Fibroblast of skin of right biceps (primary cell): ENCODE measurements at places on chromosomes 5 and 9.

GRCh38 chr5:113474100-113474728 is 14.0 kb downstream of the MCC start:
- no peak for DNase-seq

DNA sequence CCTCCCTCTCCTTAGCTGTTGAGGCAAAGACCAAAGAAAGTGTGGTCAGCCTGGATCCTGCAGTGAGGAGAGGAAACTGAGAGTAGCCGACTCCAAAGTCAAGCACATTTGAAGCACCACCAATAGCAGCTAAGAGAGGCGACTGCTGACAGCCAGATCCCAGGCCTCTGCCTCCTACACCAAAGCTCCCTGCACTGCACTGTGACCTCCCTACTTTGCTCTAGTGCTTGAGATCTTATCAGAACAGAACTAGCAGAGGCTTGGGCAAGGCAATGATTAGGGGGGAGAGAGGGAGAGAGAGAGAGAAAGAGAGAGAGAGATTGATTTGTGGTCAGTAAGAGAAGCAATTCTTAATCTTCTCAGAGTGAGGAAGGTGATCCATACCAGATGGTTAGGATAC is 216.3 kb downstream of the CDK5RAP2 start:
- no peak for DNase-seq

- DNase-seq, result peak; percentile 81
Observed at GRCh38 chr9:86978413-86978812, 31.1 kb upstream of the GAS1 start.

DNA sequence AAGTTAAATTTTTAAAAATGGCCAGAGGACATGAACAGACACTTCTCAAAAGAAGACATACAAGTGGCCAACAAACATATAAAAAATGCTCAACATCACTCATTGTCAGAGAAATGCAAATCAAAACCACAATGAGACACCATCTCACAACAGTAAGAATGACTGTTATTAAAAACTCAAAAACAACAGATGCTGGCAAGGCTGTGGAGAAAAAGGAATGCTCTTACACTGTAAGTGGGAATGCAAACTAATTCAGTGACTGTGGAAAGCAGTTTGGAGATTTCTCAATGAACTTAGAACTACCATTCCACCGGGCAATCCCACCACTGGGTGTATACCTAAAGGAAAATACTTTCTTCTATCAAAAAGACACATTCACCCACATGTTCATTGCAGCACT is 168.5 kb upstream of the PIK3R1 start:
- peak; percentile 92 for DNase-seq

DNA sequence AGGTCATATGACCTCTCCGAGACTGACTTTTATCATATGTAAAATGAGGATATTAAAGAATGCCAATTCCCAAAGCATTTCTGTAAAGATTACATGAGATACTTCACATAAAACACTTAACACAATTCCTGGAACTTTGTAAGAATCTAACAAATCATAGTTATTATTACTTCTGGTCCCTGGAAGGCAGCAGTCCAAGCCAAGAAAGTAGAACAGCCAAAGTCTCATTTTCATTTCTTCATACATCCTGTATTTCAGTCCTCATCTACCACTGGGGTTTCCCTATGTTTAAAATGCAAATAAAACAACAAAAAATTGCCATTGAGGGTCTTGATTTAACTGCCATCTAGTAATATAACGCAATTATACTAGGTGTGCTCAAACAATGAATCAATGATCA is 179.5 kb downstream of the MARCHF11 start:
- no peak for DNase-seq

DNA sequence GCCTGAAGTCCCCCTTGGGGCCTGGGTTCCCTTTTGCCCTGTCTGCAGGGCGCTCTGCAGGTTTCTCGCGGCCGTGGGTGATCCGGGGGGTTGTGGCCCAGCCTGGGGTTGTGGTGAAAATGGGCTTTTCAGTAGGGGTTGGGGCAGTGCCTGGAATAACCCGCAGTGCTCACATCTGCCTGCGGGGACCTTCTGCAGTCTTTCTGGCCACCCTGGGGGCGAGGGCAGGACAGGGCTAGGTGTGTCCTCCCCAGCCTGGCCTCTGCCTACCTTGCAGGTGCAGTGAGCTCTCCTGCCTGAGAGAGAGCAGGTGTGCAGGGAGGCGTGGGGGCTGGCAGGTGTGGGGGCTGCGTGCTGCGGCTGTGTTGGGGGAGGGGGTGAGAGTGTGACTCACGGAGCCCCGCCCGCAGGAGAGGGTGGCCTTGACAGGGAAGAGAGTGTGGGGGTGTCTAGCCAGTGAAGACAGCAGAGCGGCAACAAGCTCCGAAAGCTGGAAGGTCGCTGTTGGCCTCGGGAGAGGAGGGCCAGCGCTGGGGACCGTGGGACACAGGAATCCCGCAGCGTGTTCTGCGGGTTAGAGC is 131.4 kb downstream of the MRPL36 start:
- no peak for DNase-seq

GRCh38 chr9:68750255-68750654 is 45.2 kb downstream of the PIP5K1B start:
- no peak for DNase-seq

DNA sequence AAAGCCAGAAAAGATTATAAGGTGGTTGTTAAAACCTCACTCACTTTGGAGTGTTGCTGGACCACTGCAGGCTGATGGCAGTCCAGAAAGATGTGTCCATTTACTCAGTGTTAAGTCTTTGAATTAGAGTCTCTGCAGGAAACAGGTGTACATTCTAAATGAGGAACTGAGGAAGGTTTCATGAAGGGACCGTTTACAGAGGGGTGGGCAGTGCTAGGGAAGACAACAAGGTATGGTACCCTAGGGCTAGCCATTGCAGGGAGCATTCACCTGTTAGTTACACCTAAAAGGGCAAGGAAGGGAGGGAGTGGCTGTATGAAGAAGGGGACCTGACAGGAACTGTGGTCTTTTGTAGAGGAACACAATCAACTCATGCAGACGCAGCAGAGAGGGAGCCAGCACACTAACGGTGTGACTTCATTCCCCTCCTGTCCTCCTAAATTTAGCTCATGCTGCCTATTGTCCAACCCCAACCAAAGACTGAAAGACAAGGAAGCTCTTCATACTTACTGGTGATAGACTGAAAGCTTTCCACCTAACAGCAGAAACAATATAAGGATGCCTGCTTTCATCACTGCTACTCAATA is 32.2 kb upstream of the PAX5 start:
- DNase-seq, result no peak

GRCh38 chr5:145984072-145984471 is 47.7 kb downstream of the SH3RF2 start:
- no peak for DNase-seq

DNA sequence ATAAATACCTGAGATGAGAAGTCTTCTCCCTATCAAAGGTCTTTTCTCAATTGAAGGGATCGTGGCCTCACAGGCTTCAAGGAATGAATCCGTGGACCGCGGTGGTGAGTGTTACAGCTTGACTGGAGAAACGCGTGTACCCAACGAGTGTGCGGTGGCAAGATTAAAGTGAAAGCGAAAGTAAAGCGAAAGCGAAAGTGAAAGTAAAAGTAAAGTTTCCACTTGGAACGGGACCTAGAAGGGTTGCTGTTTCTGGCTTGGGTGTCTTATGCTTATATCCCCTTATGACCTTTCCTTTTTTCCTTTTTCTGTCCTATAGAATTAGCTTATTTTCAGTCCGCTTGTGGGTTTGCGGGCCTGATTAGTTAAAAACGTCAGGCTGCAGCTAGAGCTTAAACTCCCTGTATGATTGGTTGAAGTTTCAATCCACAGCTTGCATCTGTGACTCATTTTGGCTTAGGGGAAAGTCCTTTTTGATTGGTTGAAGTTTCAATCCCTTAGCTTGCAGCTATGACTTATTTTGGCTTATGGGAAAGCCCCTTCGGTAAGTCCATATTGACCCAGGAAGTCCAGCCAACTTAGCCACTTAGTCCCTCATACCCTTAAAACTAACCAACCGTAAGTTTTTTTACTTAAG is 924.3 kb upstream of the CDH10 start:
- no peak for DNase-seq

GRCh38 chr9:91354881-91355280 is 6.8 kb downstream of the AUH start:
- no peak for DNase-seq

DNA sequence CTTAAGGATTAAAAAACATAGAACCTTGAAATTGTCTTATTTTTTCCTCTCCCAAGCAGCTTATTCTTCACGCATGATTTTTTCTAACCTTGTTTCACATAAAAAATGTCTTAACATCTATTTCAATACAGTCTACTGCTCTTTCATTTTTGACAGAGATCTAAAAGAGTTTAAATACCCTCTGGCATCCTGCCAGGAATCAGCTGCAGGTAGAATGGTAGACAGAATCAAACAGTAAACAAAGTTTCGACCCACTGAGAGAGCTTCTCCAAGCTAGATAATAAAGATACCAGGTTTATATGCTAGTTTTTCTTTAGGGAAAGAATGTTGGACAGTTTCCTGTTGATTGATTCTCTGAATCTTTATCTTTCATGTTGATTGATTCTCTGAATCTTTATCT is 555.8 kb upstream of the CDH9 start:
- DNase-seq, result no peak

DNA sequence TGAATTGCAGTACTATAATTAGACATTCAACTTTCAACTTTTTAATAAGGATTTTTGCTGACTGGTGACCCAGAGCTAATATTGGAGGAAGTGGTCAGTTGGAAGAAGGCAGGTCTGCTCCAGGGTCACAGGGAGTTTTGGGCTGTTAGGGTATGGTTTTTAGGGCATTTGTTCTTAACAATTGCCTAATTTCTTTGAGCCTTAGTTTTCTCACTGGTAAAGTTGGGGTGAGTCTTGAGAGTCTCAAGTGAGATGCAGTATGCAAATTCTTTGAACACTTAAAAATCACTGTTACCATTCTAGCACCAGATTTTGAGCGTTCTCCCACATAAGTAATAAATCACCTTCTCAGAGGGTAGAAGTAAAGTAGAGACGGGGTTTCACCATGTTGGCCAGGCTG is 50.9 kb downstream of the RMI1 start:
- no peak for DNase-seq

DNA sequence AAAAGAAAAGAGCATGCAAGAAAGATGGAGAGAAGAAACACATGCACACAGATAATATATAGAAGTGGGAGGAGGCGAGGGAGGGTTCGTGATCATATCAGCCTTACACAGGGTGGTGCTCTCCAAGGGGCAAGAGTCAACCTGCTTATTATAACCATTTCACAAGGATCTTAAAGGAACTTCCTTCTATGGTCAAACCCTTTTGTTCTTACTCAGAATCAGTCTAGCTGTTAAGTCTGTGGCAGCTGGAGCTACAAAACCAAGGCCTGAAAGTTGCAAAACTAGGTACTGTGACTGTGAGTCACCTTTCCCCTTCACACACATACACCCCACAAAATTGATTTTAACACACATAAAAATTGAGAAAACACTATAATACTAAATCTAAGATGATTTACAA is 18.5 kb upstream of the ERMP1 start:
- no peak for DNase-seq

DNA sequence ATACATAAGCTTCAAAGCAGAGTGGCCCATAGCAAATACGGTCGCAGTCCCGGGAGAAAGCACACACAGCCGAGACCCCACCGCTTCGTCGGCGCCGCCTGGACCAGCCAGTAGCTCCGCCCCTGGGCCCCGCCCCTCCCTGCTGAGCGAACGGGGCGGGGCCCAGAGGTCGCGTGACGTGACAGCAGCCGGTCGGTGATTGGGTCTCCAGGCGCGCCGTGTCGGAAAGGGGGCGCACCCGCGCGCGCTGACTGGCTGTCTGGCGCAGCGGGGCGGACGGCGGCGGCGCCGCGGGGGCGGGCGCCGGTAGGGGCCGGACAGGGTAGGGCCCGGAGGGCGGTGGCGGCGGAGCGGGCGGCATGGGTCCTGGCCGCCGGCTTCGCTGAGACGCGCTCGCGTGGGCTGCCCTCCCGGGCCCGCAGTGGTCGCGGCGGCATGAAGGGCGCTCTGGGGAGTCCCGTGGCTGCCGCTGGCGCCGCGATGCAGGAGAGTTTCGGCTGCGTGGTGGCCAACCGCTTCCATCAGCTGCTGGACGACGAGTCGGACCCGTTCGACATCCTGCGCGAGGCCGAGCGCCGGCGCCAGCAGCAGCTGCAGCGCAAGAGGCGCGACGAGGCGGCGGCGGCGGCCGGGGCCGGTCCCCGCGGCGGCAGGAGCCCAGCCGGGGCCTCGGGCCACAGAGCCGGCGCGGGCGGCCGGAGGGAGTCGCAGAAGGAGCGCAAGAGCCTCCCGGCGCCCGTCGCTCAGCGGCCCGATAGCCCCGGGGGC is at the start of gene HABP4:
Gene HABP4 (plus strand): TSS at position 325 of the 768 bp plus-strand sequence. CDS start 111 bp downstream, at position 436.
- peak; percentile 95 for DNase-seq

DNA sequence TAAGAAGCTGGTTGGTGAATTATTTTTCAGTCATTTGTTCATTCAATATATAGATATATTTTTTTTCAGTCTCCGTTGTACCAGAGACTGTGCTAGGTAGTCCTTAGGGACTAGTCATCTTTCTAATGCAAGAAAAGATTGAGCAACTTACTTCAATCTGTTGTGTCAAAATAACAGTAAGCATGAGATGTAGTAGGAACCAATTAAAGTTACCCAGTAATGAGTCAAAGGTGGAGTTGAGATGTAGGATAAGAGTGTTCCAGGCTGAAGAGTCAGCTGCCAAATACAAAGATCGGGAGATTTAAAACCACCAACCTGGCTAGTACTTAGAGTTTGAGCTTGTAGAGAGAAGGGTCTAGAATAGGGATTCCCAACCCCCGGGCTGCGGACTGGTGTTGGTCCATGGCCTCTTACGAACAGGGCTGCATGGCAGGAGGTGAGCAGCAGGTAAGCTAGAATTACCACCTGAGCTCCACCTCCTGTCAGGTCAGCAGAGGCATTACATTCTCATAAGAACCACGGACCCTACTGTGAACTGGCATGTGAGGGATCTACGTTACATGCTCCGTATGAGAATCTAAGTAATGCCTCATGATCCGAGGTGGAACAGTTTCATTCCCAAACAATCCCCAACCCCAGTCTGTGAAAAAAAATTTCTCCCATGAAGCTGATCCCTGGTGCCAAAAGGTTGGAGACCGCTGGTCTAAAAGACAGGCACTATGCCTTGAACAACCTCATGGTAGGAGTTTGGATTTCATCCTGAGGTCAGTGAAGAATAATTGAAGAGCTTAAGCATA is 1241.5 kb upstream of the WWC1 start:
- no peak for DNase-seq

- DNase-seq, result no peak
Observed at GRCh38 chr9:22808876-22809275, 362.3 kb downstream of the DMRTA1 start.

DNA sequence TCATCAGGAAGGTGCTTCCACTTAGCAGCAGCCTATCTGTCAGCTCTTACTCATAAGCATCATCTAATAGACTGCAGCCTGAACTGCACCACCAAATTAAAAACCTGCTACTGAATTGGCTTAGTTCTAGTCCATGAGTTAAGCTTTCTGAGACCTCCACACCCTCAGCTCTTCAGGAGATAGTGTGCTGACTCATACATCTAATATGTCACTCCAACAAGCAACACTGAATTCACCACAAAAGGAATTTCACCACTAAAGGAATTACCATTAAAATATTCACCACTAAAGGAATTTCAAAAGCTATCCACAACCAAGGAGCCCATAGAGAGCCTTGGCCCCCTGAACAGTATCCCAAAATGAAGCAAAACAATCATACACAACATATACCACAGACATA is 418.5 kb upstream of the RORB start:
- peak; percentile 15 for DNase-seq

GRCh38 chr9:16120231-16120641 is 567.4 kb downstream of the CCDC171 start:
- peak; percentile 91 for DNase-seq
